Adrenal gland (tissue), 19 donors: ENCODE measurements at places on chromosomes 16 and 17. TPM values are rescaled to one million over a fixed set of nuclear protein-coding genes. Genes with fewer than 3 reads are reported as not detected.
A peak's percentile ranks its signal among the peaks of the same experiment; 100 is the strongest.

Gene RPRML
- total RNA-seq = not detected

Gene SULT1A1
- total RNA-seq = 339 TPM

Gene DNAH3
- 0.06 TPM for total RNA-seq

Gene SPNS2
- total RNA-seq = 7.4 TPM

Gene DPEP2
- total RNA-seq = 1.3 TPM

Gene TMEM132E
- not detected for total RNA-seq

DNA sequence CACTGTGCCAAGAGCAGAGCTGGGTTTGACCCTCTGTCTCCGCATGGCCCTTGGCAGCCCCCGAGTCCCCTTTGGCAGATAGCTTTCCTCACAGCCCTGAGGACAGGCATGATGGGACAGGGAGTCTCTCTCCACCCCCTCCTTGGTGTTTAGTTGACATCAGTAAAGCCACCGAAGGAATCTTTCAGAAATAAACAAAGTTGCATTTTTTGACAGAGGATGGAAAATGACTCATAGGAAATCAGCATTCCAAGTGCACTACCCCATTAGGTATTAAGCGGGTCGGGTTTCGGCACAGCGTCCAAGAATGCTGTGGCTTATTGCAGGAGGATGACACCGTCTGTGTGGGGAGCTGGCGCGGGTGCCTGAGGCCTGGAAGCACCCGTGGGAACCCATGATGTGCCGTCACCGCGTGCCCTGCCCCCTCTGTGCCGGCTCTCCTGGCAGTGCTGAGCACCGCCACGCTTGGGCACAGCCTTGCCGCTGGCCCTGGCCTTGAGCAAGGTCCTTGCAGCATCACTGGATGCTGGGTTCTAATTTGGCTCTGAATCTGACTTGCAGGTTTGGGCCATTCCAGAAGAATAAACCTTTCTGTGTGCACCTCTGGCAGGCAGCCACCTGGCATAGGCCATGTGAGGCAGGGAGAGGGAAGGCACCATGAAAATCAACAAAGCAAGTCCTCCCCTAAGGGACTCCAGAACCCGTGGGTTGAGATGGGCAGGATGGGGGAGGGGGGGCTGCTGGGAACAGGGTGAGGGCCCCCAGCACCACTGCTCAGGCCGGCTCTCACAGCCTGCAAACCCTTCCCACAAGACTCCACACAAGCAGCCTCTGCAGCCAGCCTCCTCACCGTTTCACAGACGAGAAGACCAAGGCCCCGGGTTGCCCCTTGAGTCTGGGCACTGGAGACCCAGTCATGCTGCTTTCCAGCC, 50.5 kb upstream of the ZNF469 start:
- H3K4me1 ChIP-seq = no peaks in the 10 kb centered on the region
- H3K4me3 ChIP-seq = no peak overlapping the region
- peak; percentile 74 for DNase-seq

DNA sequence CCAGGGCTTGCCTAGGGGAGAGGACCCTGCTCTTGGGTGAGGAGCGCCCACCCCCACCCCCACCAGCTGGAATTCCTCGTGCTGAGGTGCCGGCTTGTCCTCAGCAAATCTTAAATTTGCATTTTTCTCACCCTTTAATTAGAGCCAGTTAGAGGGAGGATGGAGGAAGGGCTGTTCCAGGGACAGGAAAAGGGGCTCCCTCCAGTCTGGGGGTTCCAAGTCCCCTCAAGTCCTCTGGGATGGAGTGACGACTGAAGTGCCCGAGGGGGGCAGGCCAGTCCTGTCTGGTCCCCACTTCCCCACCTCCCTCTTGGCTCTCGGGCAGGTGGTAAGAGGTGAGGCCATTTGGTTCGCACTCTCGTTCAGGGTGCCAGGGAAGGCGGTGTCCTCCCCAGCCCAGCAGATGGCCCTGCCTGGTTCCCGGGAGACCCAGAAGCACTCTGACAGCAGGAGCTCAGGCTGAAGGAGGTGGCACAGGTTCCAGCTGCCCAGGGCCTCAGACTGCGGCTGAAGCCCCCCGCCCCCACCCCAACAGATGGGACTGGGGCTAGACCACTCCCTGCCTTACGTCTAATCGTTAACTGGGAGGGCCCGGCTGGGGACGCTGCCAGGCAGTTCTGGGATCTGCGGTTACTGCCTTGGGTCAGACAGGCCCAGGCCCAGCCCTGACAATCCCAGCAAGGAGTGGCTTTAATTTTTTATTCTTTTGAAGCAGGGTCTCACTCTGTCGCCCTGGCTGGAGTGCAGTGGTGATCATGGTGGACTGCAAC, 2.2 kb downstream of the RAB26 start:
- H3K36me3 ChIP-seq = no peaks in the 10 kb centered on the region
- no peak overlapping the region for H3K27ac ChIP-seq
- no peak overlapping the region for H3K4me3 ChIP-seq
- H3K4me1 ChIP-seq = peaks cover 51% of the 10 kb centered on the region
- DNase-seq = no peak
- no peaks in the 10 kb centered on the region for H3K27me3 ChIP-seq

- H3K36me3 ChIP-seq = no peaks in the 10 kb centered on the region
- no peak overlapping the region for H3K4me3 ChIP-seq
- no peaks in the 10 kb centered on the region for H3K4me1 ChIP-seq
- H3K27me3 ChIP-seq = no peaks in the 10 kb centered on the region
- no peak overlapping the region for H3K27ac ChIP-seq
Observed at GRCh38 chr17:41082626-41083025, 1.3 kb upstream of the KRTAP4-7 start.

- H3K36me3 ChIP-seq = no peaks in the 10 kb centered on the region
- H3K4me1 ChIP-seq = no peaks in the 10 kb centered on the region
- no peak overlapping the region for H3K27ac ChIP-seq
- H3K27me3 ChIP-seq = no peaks in the 10 kb centered on the region
- no peak for DNase-seq
Observed at GRCh38 chr16:5756969-5757368, 659.4 kb upstream of the EEF2KMT start.

DNA sequence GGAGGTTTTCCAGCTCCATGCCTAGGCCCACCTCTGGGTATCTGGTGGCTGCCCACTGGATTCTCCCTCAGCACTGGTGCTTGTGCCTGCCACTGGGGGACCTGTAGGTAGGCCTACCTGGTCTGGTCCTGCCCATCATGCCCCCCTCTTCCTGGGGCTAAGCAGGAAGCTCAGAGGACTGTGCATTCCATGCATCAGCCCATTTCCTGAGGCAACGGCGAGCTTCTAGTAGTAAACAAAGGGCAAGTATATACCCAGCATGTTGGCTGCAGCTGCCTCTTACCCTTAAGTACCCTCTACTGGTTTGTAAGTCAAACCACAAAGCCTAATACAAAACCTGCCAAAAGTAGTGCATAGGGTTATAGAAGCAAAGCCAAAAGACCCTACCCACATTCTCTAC, 37.5 kb downstream of the SDR42E1 start:
- no peaks in the 10 kb centered on the region for H3K36me3 ChIP-seq
- H3K4me3 ChIP-seq = no peak overlapping the region
- no peak overlapping the region for H3K27ac ChIP-seq
- no peaks in the 10 kb centered on the region for H3K4me1 ChIP-seq

DNA sequence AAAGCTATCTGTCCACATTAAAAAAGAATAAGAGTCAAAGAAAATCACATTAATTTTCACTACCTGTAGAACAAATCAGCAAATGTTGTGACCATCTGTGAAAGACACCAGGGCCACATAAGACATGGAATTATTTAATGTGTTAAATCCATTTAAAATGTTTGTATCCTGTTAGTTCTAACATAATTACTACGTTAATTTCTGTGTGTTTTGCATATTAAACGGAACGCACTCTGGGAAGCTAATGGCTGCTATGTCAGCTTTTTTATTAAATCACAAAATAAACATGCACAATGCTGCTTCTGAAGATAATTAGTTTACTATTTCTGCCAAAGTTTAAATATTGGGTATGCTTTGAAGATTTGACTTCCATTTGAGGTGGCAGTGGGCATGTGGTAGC, 1061.2 kb downstream of the CDH11 start:
- no peak for DNase-seq
- H3K27ac ChIP-seq = no peak overlapping the region
- H3K4me1 ChIP-seq = no peaks in the 10 kb centered on the region
- H3K36me3 ChIP-seq = no peaks in the 10 kb centered on the region
- no peaks in the 10 kb centered on the region for H3K27me3 ChIP-seq

- DNase-seq = no peak
- no peaks in the 10 kb centered on the region for H3K27me3 ChIP-seq
- H3K27ac ChIP-seq = no peak overlapping the region
- H3K4me3 ChIP-seq = no peak overlapping the region
- no peaks in the 10 kb centered on the region for H3K36me3 ChIP-seq
Observed at GRCh38 chr16:8299635-8300034, 290.7 kb downstream of the TMEM114 start.

- H3K27me3 ChIP-seq = no peaks in the 10 kb centered on the region
- DNase-seq = no peak
- no peaks in the 10 kb centered on the region for H3K36me3 ChIP-seq
- H3K27ac ChIP-seq = no peak overlapping the region
Observed at GRCh38 chr16:84578538-84579126, 39.2 kb downstream of the COTL1 start.

DNA sequence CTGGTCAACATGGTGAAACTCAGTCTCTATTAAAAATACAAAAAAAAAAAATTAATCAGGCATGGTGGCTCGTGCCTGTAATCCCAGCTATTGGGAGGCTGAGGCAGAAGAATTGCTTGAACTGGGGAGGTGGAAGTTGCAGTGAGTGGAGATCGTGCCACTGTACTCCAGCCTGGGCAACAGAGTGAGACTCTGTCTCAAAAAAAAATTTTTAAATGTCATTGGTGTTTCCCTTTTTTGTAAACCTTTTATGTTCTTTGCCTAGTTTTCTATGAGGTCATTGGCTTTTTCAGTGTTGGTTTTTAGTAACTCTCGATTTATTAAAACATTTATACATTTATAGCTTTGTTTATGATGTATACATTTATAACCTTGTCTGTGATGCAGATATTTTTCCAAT, 18.2 kb downstream of the NLRC5 start:
- DNase-seq = no peak
- no peaks in the 10 kb centered on the region for H3K36me3 ChIP-seq
- no peak overlapping the region for H3K27ac ChIP-seq
- H3K4me1 ChIP-seq = no peaks in the 10 kb centered on the region

GRCh38 chr16:2778630-2778958, 1.5 kb upstream of the ELOB start:
- H3K4me3 ChIP-seq = no peak overlapping the region
- no peak overlapping the region for H3K27ac ChIP-seq
- no peaks in the 10 kb centered on the region for H3K27me3 ChIP-seq
- peaks cover 14% of the 10 kb centered on the region for H3K36me3 ChIP-seq

- no peak overlapping the region for H3K27ac ChIP-seq
- no peaks in the 10 kb centered on the region for H3K4me1 ChIP-seq
- no peaks in the 10 kb centered on the region for H3K27me3 ChIP-seq
- DNase-seq = no peak
- H3K4me3 ChIP-seq = no peak overlapping the region
Observed at GRCh38 chr17:39177256-39177655, 11.3 kb upstream of the ARL5C start.

- H3K4me3 ChIP-seq = no peak overlapping the region
- no peak overlapping the region for H3K27ac ChIP-seq
- DNase-seq = no peak
- no peaks in the 10 kb centered on the region for H3K36me3 ChIP-seq
- no peaks in the 10 kb centered on the region for H3K27me3 ChIP-seq
- H3K4me1 ChIP-seq = peaks cover 19% of the 10 kb centered on the region
Observed at GRCh38 chr17:58330997-58331814, 2.6 kb upstream of the TSPOAP1 start.

- H3K4me3 ChIP-seq = peak overlapping the region; percentile 54
- H3K4me1 ChIP-seq = peaks cover 32% of the 10 kb centered on the region
- no peaks in the 10 kb centered on the region for H3K36me3 ChIP-seq
- H3K27me3 ChIP-seq = no peaks in the 10 kb centered on the region
- peak overlapping the region; percentile 76 for H3K27ac ChIP-seq
Observed at GRCh38 chr16:9090101-9090959, 1.1 kb upstream of the HAPSTR1 start.

GRCh38 chr16:17691106-17691898, 220.5 kb upstream of the XYLT1 start:
- no peaks in the 10 kb centered on the region for H3K36me3 ChIP-seq
- H3K4me3 ChIP-seq = no peak overlapping the region
- no peaks in the 10 kb centered on the region for H3K27me3 ChIP-seq
- DNase-seq = no peak
- H3K27ac ChIP-seq = no peak overlapping the region

- H3K27me3 ChIP-seq = no peaks in the 10 kb centered on the region
- H3K36me3 ChIP-seq = no peaks in the 10 kb centered on the region
- peaks cover 15% of the 10 kb centered on the region for H3K4me1 ChIP-seq
- DNase-seq = peak; percentile 43
- no peak overlapping the region for H3K27ac ChIP-seq
Observed at GRCh38 chr16:49617016-49617629, 238.8 kb downstream of the ZNF423 start.

DNA sequence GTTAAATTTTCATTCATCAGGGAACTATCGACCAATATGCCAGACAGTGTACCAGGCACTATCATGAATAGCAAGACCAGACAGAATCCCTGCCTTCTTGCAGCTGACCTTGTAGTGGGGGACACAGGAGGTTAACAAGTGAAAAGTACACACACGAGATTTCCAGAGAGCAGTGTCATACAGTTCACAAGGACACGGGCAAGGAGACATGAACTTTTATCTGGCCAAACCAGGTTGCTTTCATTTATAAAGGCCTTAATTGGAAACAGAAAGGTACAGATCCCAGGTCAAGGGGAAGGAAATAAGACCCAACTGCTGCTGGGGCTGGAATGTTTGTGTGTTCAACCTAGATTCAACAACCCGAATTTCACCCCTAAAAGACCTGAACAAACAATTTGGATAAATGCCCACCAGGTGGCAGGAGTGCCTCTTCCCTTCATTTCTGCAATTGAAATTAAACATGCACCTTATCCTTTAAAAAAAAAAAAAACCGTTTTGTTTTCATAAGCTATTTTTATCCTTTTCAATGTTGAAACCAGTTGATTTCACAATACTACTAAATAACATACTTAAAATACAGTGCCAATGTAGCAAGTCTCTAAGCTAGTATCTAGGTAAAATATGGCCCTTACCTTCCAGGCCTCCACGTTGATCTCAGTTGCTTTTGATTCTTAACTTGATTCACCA, 65.9 kb downstream of the EMP2 start:
- H3K4me1 ChIP-seq = peaks cover 13% of the 10 kb centered on the region
- no peak overlapping the region for H3K4me3 ChIP-seq
- H3K27me3 ChIP-seq = no peaks in the 10 kb centered on the region
- peak overlapping the region; percentile 13 for H3K27ac ChIP-seq

DNA sequence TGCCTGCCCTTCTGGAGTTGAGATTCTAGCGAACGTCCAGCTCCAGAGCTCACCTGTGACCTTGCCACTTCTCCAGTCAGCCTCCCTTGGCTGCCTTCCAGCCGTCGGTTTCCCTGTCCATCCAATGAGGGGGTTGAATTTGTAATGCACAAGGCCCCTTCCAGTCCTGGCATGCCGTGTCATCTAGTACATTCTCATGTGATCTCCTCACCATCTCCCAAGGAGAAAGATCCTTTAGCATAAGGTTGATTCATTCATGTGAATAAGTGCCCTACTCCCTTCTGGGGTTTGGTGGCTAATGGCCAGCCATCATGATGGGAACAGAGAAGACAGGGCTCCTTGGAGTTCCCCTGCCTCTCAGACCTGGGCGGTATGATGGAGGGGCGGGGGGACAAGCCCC, 18.9 kb upstream of the ABCC3 start:
- H3K27ac ChIP-seq = no peak overlapping the region
- no peak for DNase-seq
- no peak overlapping the region for H3K4me3 ChIP-seq
- H3K4me1 ChIP-seq = peaks cover 12% of the 10 kb centered on the region

GRCh38 chr17:45828171-45828570, 16.5 kb upstream of the SPPL2C start:
- H3K4me3 ChIP-seq = no peak overlapping the region
- DNase-seq = no peak

- H3K27me3 ChIP-seq = no peaks in the 10 kb centered on the region
- no peak overlapping the region for H3K27ac ChIP-seq
- no peak overlapping the region for H3K4me3 ChIP-seq
- H3K4me1 ChIP-seq = peaks cover 6% of the 10 kb centered on the region
- H3K36me3 ChIP-seq = no peaks in the 10 kb centered on the region
Observed at GRCh38 chr17:17435323-17435722, 41.5 kb upstream of the MED9 start.
